ENCODE measurements at places on chromosomes 12 and 14.

GRCh38 chr14:28102814-28103213 lies 663.8 kb upstream of the FOXG1 start:
- DNase-seq = no peak

- DNase-seq = no peak
Observed at GRCh38 chr12:32519047-32519446, 119.7 kb downstream of the FGD4 start.

DNA sequence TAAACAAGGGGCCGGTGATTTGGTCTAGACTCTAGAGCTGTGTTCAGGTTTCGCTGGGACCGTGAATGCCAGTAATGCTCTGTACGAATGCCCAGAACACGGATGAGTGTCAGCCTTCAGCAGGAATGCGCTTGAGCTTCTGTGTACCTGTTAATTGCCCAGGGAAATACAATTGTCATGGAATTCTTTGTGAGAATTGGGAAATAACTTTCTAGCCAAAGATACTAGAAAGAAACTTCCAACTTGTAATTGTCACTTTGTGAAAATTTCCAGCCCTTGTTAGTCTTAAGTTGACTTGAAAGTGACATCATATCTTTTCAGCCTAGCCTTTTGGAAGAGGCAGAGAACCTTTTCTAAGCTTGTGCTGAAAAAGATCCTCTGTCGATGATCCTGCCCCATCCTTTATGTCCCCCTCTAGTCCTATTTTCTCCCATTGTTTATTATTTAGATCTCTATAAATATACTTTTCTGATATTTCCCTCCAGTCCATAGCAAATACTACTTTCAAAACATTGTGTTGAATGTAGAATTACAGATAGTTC lies 2.7 kb downstream of the CHST11 start:
- no peak for DNase-seq

- no peak for DNase-seq
Observed at GRCh38 chr14:68662392-68662791, 130.5 kb downstream of the ZFP36L1 start.

DNA sequence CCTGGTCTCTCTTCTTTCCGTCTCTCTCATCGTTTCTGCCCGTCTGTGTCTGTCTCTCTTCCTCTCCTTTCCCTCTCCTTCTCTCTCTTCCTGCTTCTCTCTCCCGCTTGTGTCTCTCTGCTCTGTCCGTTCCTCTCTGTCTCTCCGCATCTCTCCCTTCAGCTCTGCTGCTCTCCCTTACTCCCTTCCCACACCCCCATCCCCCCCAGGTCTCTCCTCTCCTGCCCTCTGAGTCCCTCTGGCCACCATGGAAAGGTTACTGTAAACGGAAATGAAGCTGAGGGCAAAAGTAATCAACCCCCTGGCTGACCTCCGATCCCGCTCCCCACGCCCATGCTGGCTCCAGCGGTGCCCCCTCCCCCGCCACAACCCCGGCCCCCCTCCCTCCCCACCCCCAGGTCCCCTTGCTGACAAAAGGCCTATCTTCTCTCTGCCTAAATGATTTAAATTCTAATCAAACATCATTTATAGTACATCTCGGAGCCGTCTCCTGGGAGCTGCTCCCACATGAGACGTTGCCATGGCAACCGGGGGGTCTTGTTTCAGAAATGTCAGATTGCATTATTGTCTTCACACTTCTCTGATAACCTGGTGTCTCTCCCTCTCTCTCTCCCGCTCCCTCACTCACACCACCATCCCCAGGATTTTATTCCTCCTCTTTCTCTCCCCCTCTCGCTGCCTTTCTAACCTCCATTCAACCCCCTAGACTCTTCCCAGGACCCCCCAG lies 203.8 kb downstream of the RBM19 start:
- DNase-seq = no peak

- no peak for DNase-seq
Observed at GRCh38 chr12:90254796-90255195, 546.2 kb upstream of the ATP2B1 start.

GRCh38 chr12:26510354-26510674 lies 314.9 kb downstream of the SSPN start:
- DNase-seq = no peak

- no peak for DNase-seq
Observed at GRCh38 chr12:107477947-107478610, 207.5 kb upstream of the PWP1 start.

GRCh38 chr12:132153501-132154340 lies 9.5 kb downstream of the NOC4L start:
- DNase-seq = peak; percentile 60

GRCh38 chr14:29755311-29756018 lies 172.2 kb downstream of the PRKD1 start:
- DNase-seq = no peak

DNA sequence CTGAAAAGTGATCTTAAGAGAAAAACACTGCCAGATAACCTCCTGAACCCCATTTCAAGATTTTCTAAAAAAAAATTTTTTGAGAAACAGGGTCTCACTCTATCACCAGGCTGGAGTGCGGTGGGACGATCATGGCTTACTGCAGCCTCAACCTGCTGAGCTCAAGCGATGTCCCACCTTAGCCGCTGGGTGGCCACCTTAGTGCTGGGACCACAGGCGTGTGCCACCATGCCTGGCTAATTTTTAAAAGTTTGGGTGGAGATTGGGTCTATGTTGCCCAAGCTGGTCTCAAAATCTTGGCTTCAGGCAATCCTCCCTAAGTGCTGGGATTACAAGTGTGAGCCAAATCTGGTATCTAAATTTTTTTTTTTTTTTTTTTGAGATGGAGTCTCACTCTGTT lies 3.4 kb downstream of the PNMA1 start:
- no peak for DNase-seq

GRCh38 chr12:28320353-28320752 lies 130.1 kb downstream of the CCDC91 start:
- DNase-seq = no peak

DNA sequence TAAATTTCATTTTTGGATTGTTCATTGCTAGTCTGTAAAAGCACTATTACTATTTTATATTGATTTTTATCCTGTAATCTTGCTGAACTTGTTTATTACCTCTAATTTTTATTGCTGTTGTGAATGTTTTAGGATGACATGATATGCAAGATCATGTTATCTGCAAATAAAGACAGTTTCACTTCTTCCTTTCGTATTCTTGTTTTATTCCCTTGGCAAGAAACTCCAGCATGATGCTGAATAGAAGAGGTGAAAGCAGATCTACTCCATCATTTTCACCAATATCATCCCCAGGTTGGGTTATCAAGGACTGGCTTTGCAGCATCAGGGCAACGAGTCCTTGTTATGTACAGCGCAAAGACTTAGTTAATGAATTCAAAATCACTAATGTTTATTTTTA lies 2.7 kb upstream of the CLECL1 start:
- DNase-seq = no peak

DNA sequence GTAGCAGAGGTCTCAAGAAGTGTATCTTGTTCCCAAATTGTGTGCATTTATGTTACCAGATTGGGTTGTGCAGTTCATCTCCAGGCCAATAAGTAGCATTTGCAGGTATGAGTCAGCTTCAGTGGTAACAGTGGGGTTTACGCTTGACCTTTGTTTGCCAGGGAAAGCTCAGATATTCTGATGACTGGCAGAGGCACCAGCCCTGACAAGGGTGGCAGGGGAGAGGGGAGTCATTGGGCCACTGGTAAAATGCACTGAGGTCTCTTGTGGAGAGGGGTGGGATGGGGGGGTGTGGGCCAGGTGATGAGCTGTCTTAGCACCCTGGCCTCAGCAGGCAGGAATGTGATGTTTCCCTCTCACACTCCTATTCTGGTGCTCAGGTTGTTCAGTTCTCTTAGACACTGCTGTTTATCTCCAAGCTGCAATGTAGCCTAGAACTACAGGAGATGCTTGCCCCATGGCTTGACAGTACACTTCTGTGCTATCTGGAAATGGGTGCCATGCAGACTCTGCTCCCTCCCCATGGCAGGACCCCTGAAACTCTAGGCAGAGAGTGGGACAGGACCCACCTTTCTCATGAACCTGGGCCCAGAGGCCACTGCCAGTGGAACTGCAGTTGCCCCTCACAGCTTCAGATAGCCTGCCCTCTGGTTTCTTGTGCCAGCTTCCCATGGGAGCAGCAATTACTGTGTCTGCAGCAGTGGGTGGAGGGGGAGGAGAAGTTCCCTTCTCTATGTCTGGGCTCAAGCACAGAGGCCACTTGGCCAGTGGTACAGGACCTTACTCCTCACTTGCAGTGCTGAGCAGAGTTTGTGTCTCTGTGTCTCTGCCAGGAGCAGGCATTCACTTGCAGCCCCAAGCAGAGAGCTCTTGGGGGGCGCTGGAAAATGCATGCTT lies 31.9 kb downstream of the USP15 start:
- DNase-seq = no peak

DNA sequence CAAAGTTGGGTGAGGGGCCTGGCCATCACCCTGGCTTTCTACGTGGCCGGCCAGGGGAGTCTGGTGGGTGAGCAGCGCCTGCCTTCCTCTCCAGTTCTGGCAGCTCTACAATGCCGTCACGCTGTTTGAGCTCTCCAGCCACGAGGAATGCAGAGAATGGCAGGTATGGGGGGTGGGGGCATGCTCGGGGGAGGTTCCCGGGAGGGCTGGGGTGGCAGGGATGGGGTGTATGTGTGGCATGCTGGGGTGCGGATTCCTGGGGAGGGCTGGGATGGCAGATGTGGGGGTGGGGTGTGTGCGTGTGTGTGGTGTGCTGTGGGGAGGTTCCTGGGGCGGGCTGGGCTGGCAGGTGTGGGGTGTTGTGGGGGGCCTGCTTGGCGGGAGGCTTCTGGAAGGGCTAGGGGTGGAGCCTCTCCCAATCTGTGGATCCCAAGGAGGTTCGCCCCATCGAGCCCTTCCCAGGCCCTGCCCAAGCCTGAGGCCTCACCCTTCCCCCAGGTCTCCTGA lies 18.5 kb downstream of the RHOF start:
- no peak for DNase-seq

GRCh38 chr12:92732716-92733115 lies 29.9 kb downstream of the PLEKHG7 start:
- no peak for DNase-seq

DNA sequence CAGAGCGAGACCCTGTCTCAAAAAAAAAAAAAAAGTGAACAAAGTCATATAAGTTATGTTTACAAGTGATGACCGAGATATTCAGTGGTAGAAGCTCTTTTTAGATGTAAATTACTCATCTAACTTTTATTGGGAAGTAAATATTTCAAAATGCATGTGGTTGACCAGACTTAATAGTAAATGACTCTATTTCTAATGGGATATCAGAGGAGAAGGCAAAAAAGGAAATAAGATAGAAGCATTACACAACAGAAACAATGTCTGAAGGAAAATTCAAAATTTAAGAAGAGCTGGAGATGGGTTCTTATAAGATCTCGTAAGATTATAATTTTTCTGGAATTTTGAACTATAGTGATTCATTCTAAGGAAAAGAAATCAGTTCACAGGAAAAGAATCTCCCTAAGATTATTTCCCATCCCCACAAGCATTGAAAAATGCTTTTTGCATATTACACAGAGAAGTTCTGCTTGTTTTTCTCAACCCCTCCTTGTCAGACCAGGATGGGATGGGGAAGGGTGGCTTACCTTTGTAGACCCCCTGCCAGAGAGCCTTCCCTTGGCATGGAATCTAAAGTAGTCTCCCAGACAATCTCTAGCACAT lies 63.1 kb upstream of the STK38L start:
- no peak for DNase-seq

GRCh38 chr14:91146661-91147060 lies 32.8 kb downstream of the DGLUCY start:
- no peak for DNase-seq

- DNase-seq = no peak
Observed at GRCh38 chr14:105148604-105149145, 19.9 kb downstream of the JAG2 start.

DNA sequence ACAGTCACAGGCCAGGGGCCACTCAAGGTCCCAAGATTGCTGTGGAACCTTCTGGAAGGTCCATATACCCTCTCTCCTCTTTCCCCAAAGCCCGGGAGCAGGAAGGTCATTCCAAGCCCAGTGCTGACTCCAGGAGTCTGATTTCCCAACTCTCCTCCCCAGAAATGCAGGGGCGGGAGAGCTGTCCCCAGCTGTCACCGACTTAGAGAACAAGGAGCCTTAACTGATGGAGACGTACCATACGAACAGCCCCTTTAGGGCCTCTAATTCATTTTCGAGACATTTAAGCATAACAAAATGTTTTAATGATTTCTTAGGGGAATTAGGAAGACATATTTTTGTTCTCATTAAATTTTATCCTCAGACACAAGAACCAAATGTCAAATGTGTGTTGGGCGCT lies 99.2 kb downstream of the PHETA1 start:
- no peak for DNase-seq

GRCh38 chr12:93054021-93054420 lies 124.9 kb upstream of the EEA1 start:
- no peak for DNase-seq

GRCh38 chr12:98592825-98593322 lies 612 bp upstream of the SLC25A3 start:
- DNase-seq = no peak

DNA sequence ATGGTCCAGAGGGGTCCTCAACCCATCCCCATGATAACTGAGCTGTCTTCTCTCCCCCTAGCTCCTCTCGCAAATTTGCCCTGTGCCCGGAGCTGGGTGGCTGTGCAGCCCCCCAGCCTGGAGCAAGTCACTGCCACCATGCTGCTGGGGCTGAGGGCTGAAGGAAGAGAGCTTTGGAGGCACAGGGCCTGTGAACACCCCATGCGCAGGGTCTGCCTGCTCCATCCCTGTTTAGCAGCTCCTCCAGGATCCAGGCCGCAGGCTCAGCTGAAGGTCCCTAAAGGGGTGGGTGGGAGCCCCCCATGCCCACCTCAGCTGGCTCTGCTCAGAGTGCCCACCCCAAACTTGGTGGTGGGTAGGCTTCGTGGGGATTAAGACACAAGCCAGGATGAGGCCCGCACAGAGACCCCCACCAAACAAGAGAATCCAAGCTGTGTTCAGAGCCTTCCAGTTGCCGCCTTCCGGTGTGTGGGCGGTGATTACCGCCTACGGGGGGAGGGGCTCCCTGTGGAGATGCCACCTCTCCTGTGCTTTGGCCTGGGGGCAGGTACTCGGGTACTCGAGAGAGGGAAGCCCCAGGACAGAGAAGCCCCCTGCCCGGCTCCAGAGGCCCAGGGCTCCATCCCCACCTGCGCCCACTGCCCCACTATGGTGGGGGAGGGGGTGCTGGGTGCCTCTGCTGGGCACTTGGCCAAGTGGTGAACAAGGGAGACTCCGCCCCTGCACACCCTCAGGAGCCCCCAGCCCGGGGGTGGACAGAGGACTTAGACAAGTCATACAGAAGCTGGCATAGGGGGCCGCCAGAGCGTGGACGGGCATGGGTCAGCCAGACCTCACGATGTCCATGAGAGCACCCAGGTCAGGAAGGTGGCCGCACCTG lies 1.4 kb upstream of the JAG2 start:
- no peak for DNase-seq

- DNase-seq = peak; percentile 41
Observed at GRCh38 chr12:62720661-62721330, 214.2 kb downstream of the PPM1H start.

Data from NCI-H1048 (cell line).